ENCODE measurements at places on chromosomes 7 and 10. TPM values are rescaled to one million over a fixed set of nuclear protein-coding genes. Genes with fewer than 3 reads are reported as not detected.

The RAPGEF5 gene
- 4.6 TPM for total RNA-seq

The NUTM2E gene
- total RNA-seq = 0.09 TPM

The RPEL1 gene
- total RNA-seq = not detected

DNA sequence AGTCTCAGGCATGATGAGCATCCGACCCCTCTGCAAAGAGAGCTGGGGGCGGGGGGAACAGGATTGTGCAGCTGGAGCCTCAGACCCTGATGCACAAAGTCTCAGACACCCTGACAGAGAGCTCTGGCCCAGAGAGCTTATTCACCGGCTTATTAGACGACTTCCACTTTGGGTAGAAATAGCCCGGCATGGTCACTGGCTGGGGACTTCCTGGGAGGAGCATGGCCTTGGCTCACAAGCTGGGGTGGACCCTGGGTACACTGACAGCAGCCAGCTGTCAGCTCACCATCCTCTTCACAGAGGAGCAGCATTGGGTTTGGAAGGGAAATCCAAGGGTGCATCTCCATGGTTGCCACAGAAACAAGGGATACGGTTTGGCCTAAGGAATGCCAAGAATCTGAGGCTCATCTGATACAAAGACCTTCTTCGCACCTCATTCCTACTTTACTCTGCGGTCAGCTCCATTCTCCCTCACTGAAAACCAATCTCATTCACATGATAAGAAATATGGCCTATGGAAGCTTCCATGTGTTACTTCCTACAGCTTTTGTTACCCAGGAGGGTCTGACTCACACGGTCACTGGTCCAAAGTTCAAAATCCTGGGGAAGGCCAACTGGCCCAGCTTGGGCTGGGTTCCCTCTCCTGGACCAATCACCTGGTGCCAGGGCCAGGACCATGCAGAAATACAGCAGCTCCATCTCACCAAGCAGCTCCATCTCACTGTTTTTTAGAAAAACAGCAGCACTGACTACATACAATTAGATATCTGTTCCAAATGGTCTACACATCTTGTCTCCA is 25.1 kb downstream of the ZNF467 start:
- DNase-seq = peak; percentile 47

DNA sequence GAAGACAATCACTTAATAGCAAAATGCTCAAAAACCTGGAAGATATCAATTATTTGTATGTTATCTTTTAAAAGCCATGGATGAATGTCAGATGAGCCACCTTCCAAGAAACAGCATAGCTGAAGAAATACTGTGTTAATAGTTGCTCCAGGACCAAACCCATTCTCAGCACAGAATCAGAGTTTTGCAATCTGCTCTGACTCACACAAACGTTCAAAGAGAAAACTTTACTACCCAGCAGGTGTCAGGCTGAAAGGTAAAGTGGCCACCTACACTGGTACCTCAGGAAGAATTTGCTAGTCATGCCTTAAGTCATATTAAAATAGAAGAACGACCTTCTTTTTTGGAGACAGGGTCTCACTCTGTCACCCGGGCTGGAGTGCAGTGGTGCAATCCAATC is 526.5 kb downstream of the PARD3 start:
- no peak for DNase-seq

GRCh38 chr7:6128205-6128604 is 97.0 kb downstream of the ANKRD61 start:
- DNase-seq = no peak

DNA sequence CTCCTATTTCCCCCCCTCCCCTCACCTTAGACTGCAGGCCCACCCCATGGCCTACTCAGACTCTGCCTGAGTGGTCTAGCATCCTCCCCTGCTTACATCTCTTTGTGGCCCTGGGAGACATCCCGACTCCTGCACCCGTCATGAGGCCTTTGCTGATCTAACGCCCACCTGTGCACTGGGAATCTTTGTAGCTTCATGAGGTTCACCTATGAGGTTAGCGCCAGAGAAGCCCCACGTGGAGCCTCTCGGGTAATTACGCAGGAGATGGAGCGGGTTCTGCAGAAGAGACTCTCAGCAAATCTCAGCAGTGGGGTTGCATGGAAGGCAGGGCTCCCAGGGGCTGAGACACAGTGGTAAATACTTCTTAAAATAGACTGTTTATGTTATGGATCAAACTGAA is 43.5 kb upstream of the HSPA12A start:
- no peak for DNase-seq
